AG08396 (cell line): ENCODE measurements at places on chromosomes 12 and 14.

GRCh38 chr12:131232036-131232435 is 278.3 kb downstream of the ADGRD1 start:
- no peak for DNase-seq

DNA sequence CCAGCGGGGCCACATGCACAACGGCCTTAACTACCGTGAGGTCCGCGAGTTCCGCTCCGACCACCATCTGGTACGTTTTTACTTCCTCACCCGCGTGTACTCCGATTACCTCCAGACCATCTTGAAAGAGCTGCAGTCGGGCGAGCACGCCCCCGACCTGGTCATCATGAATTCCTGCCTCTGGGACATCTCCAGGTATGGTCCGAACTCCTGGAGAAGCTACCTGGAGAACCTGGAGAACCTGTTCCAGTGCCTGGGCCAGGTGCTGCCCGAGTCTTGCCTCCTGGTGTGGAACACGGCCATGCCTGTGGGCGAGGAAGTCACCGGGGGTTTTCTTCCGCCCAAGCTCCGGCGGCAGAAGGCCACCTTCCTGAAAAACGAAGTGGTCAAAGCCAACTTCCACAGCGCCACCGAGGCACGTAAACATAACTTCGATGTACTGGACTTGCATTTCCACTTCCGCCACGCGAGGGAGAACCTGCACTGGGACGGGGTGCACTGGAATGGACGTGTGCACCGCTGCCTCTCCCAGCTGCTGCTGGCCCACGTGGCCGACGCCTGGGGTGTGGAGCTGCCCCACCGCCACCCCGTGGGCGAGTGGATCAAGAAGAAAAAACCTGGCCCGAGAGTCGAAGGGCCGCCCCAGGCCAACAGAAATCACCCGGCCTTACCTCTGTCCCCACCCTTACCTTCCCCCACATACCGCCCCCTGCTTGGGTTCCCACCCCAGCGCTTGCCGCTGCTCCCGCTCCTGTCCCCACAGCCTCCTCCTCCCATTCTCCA is 155.7 kb upstream of the AMIGO2 start:
- no peak for DNase-seq

- no peak for DNase-seq
These were observed 736.5 kb upstream of the LMO3 start for GRCh38 chr12:17342381-17342961.

DNA sequence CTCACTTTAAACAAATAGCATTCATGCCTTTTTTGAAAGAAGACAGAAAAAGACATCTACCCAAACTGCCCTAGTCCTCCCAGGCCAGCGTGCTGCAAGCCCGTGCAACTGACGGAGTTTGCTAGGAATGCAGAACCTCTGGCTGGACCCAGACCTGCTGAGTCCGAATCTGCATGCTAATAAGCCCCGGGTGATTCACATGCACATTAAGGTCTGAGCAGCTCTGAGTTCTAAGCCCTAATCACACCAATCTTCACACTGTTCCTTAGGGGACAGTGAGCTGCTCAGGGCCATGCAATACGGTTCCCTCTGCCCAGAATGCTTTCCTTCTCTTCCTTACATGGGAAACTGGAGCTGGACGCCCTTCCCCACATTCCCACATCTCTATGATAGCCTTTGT is 25.2 kb downstream of the HAL start:
- DNase-seq: no peak

DNA sequence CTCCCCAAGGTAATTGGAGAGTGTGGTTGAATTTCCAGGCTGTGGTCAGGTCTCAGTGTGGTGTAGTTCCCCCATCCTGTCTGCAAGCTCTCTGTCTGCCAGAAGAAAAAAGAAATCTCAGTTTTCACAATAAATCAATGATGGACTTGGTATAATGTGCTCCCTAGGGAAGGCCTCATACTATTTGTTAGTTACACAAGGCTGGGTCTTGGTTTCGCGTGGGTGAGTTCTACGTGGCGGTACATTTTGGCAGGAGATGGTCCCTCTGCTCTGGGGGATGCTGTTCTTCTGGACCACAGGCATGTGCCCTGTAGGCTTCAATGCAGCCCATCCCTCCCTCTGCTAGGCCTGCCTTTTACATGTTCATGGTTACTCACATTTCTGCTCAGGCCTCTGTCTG is 206.4 kb upstream of the PELI2 start:
- DNase-seq: no peak

DNA sequence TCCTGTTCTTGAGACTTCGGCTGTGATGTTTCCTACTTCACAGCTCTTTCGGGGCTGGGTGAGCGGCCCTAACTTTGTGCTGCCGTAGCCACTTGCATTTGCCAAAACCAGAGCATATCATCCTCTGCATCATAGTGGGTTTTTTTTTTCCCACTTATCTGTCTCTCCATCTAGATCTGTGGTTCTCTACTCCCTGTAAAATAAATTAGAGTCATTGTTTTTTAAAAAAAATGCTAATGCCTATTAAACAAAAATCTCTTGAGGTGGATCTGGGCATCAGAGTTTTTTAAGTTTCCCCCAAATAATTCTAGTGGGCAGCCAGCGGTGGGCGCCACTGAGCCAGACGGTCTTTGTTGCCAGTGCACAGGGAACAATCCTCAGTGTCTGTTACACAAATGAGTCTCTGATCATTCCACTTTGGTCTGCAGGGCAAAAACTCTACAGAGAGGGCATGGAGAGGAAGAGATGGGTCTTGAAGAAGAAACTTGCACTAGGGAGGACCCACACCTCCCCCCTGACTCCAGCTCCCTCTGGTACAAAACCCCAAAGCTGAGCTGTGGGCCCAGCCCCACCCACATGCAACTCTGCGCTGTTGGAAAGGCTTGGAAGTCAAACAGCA is 62.4 kb upstream of the BCL2L14 start:
- DNase-seq: no peak

- DNase-seq: peak; percentile 83
These were observed 885.8 kb upstream of the TMEM132C start for GRCh38 chr12:127381043-127381668.

DNA sequence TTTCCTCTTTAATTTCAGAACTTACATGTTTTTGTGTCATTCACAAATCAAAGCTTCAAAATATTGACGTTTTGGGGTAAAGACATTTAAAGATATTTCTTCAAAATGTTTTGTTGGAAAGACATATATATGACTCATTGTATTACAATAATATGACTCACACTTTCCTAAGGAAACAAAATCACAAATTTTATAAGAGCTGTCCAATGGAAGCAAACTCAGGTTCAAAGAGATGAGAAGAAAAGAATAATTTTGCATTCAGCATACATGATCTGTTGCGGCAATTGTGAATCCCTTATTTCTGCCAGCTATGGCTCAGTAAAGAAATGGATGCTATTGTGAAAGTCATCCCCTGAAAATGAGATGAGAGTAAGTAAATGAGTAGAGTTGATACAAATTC is 82.7 kb downstream of the GRIP1 start:
- DNase-seq: no peak
